NCI-H2029 treated with DMSO at 0.1 percent for 48 hours (cell line): ENCODE measurements at places on chromosomes 5 and 9.

DNA sequence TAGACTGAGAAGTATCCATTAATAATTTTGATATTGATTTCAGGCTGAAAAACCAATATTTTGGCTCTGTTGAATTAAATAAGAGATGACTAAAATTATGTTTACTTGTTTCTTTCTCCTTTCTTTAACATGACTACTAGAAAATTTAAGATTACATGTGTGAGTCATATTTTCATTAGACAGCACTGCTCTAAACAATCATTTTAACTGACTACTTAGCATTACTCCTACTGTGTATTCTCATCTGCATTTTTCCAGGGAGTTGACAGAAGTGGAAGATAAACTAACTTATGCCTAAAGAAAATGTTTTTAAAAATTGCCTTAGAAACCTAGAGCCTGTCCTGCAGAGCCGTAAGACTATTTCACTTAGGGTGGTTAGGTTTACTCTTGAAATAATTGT, 29.1 kb downstream of the TNC start:
- DNase-seq, result no peak

GRCh38 chr9:76366275-76366674, 28.0 kb downstream of the RFK start:
- DNase-seq, result peak; percentile 30

DNA sequence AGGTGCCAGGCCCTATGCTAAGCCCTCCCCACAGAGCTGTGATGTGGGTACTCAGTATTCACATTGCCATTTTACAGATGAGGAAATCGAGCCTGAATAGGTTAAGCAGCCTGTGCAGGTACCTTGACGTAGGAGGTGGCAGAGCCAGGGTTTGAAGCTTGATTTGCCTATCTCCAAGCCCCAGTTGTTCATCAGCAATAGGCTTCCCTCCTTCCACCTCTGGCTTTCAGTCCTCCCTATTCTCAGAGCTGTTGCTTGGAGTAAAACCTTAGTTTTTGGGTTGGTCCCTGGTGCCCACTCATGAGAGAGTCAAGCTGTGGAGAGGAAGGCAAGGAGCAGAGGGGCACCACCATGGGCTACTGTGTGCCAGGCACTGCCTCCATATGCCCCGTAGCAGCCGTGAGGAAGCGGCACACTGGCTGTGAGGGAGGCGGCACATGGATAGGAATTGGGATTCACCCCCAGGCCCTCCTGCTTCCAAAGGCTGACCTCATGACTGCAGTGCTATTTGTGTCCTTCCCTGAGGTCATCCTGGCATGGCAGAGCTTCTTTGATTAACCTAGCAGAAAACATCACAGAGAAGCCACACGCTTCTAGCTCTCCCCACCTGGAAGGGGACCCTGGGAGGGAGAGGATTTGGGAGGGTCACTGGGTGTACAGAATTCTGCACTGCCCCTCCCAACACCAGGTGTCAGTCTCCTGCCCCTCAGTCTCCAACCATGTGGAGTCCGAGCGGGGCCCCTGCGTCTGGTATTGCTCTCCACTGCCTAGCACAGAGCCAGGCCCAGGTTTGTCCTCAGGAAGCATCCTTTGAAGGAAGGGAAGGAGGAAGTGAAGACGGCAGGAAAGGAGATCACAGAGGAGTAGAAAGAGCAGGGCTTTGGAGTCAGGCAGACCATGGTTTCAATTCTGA, 109.8 kb downstream of the RGS3 start:
- no peak for DNase-seq

DNA sequence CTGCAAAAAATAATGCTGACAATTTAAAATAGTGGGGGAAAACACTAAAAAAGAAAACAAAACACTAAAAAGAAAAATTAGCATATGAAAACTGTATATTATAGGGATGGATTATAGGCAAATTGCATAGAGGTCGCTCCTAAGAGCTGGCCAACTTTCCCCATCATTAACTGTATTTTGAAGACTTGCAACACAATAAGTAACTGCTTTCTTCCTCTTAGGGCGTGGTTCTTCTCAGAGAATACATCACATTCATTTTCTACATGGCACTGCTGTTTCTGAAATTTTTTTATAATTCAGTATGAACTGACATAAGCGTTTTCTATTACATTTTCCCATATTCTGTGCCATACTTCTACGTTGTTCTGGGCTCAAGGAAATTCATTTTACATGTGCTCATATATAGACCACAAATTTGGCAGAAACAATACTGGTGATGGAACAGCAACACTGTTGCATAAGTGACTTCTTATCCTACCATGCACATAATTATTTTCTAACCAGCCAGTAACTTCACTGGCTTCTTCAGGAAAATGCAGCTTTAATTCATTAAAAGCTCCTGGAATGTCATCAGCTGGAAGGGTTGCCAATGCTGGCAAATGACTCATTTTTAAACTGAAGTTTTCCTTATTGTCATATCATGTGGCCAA, 171.2 kb upstream of the DMAC1 start:
- no peak for DNase-seq

DNA sequence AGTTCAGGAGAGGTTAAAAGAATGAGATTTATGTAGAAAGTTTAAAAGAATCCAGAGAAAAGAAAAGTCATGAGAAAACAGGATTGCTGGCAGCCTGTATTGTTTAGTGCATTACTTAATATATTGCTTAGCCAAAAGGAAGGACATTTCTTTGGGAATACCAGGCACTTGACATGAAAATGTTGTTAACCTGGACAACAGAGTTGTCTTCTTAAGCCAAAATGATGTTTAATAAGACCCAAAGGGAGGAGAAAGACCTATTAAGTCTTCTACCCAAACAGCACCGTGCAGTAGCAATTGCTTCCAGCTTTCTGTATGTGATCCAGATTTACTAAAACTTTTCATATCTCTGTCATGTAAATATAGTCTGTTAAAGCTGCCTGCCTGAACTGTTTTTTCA, 74.0 kb upstream of the PRLR start:
- DNase-seq, result no peak

GRCh38 chr5:164934039-164934438, 1428.6 kb downstream of the MAT2B start:
- no peak for DNase-seq

DNA sequence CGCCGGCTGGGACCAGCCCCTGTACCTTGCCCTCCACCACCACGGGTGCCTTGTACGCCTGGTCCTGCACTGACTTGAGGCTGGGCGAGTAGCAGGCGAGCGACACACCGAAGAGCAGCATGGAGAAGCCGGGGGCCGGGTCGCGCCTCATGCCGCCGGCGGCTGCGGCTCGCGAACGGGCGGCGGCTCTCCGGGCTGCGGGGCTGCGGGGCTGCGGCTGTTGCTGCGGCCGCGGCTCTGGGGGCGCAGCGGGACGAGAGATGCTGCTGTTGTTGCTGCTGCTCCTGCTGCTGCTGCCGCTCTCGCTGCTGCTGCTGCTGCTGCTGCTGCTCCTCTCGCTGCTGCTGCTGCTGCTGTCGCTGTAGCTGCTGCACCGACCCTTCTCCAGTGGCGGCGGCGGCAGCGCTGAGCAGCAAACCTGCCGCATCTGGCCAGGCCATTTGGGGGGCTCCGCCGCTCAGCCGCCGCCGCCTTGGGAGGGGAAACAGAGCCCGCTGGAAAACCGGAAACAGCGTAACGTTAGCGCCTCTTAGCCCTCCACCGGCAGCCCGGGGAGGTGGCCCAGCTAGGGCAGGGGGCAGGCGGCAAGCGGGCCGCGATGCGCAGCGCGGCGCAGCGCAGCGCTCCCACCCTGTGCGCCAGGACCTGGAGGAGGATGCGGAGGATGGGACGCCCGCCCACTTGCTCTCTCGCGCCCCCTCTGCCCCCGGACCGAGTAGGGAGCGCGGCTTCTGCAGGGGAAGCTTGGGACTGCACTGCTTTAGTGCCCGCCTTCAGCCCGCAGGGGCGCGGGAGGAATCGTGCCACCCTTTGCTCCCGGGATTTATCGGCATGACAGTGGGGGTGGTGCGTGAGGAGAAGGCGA, at the start of gene NRG2:
Gene NRG2, minus strand, starts transcription at position 657 of the 865 bp plus-strand sequence.
- DNase-seq, result no peak

GRCh38 chr9:29241320-29241719, 1668.0 kb upstream of the C9orf72 start:
- DNase-seq, result no peak

DNA sequence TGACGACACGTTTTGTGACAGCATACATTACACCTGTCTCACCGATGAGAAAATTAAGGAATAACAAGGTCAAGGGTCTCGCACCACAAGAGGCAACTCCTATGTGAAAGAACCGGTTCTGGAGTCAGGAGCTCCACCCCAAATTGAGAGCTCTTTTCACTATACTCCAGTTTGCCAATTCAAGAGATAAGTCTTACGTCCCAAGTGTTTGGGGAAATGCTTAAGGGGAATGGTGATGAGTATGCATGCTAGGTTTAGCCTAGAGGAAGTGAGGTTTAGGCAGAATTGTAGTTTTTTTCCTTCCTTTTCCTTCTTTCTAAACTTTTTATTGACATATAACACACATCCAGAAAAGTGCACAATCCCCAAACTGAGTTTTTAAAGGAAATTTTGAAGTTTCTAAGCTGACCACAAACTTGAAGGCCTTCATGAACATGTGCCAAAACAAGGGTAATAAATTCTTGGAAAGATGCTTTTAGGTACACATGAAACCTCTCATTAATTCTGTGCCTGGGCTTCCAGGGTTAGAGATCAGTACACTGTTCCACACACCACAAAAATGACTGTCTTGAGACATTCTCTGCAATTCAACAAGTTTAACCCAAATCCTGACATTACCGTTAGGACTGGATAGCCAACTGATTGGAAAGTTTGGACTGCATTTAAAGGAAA, 127.6 kb upstream of the SLC1A3 start:
- DNase-seq, result no peak

DNA sequence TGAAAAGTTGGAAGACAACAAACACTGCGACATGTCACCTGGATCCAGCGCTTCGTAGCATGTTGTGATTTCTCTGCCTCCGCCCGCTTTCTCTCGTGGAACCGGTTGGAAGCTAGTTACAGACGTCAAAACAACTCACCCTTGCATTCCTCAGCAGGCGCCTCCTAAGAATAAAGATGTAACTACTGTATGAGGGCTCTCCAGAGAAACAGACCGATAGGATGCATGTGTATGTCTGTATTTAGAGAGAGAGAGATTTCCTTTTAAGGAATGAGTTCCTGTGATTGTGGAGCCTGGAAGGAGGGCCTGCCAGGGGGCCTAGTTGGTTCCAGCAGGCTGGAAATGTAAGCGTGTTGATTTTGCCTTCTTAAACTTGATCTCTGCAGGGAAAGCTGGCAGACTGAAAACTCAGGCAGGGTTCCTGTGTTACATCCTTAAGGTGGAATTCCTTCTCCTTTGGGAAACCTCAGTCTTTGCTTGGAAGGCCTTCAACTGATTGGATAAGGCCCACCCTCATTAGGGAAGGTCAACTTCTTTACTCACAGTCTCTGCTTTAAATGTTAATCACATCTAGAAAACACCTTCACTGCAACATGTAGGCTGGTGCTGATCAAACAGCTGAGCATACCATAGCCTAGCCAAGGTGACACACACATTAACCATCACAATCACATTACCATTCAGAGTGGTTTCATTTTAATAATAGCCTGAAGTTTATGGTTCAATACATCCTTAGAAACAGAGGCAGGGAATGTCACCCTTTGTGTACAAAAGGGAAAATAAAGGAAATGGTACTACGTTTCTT, 163.8 kb downstream of the SYK start:
- no peak for DNase-seq

GRCh38 chr5:173010021-173010420, 26.4 kb downstream of the ATP6V0E1 start:
- no peak for DNase-seq

DNA sequence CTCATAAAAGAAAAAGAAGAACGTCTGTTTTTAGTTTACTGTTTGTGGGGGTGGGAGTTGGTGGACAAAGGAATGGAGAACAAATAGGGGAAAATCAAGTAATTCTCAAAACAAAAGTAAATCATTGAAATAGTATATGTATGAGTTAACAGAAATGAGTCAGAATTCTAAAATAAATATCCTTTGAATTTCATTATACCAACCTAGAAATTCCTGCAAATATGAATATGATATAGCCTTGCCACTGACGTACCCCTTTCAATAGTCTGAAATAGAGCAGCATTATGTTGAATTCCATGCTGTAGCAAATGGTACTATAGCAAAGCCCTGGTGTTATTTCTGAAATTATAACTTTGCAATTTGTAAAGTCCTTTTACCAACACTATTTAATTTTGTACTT, 29.6 kb upstream of the DTWD2 start:
- DNase-seq, result no peak

GRCh38 chr5:78518365-78519197, 130.0 kb downstream of the LHFPL2 start:
- no peak for DNase-seq

DNA sequence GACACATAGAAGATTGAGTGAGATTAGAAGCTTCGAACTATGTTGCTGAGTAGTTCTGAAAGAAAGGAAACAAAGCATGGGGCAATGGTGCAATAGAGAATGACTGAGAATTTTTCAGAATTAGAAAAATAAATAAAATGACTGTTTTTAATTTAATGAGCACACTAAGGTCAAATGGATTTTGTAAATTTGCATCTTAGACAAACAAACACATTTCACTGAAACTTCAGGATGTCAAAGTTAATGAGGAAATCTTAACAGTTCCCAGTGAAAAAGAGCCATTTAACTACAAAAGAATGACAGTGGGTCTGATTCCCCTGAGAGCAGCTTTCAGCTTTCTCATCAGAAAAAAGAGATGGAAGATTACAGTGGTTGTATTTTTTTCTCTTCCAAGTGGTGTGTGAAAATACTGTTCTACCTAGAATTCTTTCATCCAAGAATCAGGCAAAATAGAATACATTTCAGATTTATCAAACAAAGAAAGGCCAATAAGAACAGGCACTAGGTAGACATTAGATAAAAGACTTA, 591.9 kb downstream of the SEMA5A start:
- no peak for DNase-seq

GRCh38 chr9:135033487-135033886, 54.0 kb upstream of the OLFM1 start:
- no peak for DNase-seq

DNA sequence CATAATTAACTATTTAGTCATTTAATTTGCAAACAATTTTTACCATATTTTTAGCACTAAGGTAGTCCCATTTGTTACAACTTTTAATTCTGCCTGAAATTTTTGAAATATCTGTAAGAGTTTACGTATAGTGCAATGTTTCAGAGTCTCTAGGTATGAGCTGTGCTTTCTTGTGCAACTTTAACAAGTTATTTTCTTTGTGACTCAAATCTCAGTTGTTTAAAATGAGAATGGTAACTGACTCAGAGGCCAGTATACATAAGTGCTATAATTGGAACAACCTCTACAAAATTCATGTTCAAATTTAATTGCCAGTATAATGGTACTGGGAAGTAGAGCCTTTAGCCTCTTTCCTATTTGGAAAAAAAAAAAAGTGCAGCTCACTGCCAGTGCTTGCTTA, 14.2 kb upstream of the ZNF883 start:
- no peak for DNase-seq

DNA sequence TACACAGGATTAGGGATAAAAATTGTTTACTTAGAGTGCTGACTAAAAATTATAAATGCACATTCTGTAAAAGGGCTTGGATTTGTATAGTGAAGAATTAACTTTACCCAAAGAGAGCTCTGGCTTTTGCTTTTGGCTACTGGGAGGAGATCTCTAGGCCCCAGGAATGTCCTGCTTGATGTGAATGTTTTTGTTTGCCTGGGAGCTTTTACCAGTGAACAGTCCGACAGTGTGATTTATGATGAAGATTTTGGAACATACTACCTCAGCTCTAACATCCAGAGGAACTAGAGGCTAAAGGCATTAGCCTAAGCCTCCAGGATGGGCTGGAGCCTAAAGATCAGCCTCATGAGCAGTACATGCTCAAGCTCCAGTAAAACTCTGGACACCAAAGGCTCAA, 103.7 kb upstream of the RFX3 start:
- no peak for DNase-seq

GRCh38 chr5:1164696-1165630, 36.4 kb upstream of the SLC6A19 start:
- DNase-seq, result no peak
